ENCODE measurements at places on chromosomes 7 and 10.
A peak's percentile ranks its signal among the peaks of the same experiment; 100 is the strongest.

DNA sequence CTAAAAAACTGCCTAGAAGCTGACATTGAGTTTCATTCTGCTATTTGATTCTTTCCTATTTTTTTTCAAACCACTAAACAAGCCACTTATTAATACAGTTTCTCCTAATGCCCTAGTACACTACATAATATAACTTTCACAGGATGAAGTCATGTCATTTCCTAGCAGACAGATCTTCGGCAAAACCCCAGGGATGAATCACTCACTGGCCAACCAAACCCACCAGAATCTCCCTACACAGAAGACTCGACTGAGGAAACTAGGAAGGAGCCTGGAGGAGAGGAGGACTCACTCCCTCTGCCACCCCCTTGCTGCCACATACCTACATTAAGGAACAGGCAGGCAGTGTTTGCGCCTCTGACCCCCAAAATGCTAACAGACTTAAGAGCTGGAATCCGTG lies 33.4 kb downstream of the XPNPEP1 start:
- DNase-seq, result peak; percentile 45

DNA sequence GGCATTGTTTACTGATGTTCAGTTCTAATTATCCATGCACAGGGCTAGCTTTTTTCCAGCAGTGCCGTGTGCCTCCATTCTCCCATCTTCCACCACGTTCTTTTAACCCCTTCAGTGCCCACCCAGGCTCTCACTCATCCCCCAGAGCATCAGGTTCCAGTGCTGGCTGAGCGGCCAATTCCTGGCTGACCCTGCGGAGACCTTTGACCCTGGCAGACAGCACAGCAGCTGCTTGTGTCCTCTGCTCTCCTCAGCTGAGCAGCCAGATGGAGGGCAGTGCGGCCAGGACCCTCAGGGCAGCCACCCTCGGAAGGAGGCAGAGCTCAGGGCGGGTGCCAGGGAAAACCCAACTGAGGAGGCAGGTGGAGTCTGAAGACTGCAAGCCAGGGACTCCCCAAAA lies 48.4 kb downstream of the ZNF503 start:
- DNase-seq, result no peak

GRCh38 chr10:130023454-130024230 lies 59.6 kb upstream of the EBF3 start:
- DNase-seq, result no peak

DNA sequence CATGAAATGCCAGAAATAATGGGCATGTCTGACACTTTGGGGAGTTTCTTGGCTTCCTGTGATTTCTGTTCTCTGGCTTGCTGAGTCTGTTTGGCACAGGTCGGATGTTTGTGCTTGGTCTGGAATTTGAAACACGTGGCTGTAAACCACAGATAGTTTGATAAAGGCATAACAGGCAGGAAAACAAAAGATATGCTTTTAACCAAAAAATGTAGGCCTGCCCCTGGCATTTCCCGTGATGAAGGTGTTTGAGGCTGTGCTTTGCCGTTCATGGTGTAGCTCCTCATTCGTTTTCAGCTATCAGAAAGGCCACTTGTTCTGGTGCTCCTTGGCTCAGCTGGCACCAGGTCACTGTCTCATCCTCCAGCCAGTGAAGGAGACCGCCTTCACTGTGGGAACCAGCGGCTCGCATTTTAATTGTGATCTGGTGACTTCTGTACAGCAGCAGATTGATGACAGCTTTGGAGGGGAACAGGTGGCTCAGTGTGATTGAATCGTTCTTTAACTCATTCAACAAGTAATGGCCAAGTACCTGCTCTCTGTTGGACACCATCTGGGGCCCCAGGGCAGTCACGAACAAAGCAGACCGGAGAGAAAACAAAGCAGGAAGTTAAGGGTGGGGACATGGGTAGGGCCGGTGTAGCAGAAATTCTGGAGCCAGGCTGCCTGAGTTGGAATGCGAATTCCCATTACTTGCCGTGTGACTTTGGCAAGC lies 111.5 kb downstream of the CCNY start:
- DNase-seq, result no peak

DNA sequence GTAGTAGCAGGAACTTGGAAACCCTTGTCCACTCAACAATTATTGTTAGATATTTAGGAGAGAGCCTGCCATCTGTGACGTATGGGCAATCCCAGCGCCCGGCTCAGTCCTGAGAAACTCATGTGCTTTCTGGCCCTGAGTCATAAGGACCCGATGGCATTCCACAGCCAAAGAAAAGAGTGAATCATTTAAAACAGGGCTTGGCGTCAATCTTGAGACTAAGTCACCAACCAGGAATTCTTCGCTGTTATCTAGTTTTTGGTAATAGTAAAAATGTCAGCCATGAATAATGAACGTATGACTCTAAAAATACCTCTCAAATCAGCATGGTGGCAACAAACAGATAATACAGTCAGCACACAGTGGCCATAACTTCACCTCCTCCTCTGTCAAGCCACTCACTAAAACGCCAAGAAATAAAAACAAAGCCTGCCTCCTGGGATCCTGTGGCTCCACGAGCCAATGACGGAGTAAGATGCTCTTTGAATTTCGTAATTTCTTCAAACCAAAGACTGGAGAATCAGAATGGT lies 140.8 kb downstream of the ADAM12 start:
- peak; percentile 97 for DNase-seq

- no peak for DNase-seq
Measured at GRCh38 chr10:60473557-60473956, 83.9 kb upstream of the ANK3 start.

DNA sequence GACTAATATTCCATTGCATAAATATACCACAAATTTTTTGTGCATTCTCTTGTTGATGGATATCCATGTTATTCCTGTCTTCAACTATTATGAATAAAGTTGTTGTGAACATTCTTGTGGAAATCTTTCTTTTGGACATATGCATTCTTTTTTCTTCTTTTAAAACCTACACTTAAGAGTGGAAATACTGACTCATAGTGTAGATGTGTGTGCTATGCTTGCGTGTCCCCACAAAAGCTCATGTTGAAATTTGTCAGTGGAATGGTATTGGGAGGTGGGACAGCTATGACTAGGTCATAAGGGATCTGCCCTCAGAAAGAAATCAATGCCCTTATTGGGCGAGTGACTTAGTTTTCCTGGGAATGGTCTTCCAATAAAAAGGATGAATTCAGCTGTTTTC lies 203.6 kb upstream of the PRSS58 start:
- peak; percentile 91 for DNase-seq

DNA sequence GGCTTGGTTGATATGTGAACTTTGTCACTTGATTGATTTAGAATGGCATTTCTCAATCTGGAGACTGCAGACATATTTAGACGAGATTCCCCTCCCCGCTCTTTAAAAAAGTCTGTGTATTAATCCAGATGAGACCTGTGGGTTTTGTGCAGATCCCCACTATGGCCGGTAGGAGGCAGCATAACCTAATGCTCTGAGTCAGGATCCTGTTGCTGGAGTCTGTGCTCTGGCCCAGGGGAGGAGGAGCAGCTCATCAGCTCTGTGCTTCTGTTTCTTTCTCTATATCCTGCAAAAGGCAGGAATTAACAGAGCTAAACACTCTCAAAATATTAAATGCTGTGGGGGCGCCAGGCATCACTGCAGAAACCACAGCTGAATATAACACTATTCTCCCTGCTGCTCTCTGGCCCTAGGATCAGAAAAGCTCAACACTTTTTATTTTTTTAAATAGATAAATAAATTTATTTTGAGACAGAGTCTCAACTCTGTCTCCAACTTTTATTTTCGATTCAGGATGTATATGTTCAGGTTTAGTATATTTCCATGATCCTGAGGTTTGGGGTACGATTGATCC lies 23.9 kb upstream of the SEPHS1 start:
- DNase-seq, result peak; percentile 56

DNA sequence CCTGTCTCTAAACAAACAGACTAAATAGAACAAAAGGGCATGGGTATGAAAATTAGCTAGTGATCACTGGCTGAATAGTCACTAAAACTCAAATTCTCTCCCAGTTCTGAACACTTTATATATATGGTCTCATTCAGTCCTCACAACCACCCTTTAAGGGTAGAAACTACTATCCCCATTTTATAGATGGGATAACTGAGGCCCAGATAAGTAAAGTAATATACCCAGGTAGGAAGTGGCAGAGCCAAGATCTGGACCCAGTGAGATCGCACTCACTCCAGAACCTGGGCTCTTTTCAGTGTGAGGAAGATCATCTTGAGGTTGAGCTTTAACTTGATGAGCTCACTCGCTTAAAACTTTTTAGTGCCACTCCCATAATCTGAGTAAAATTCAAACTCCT lies 4.5 kb downstream of the PSTK start:
- no peak for DNase-seq

- no peak for DNase-seq
Measured at GRCh38 chr7:99028261-99028973, 115.5 kb downstream of the SMURF1 start.

DNA sequence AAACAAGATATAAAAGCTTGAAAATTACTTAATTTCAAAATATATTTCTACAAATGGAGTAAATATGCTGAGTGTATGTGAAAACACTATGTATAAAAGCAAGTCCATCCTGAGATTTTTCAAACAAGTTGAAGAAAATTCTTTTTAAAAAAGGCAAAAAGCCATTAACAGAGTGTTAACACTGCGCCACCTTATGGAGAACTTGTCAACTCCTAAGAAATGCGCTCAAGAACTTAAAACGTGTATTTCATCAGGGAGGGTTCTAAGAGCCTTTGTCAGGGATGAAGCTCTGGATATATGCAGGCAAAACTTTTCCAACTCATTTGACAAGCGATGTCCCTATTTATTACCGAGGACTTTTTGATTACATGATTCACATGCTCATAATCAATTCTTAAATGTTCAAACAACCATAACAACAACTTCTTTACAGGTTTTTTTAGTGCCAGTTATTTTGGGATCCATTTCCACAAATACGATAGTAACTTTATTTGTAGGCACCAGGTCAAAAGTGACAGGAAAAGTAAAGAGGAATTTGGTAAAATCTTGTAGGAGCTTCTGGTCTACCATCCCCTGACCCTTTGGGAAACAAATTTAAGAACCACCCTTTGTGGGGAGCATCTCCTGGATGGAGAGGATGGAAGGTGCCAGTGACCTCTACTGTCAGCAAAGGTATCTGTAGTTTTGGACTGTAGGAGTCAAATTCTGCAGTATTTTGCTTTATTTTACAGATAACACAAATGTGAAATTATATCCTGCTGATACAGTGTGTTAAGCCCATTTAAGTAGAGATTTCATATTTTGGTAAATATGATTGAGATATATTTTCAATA lies 23.2 kb downstream of the CALCR start:
- peak; percentile 9 for DNase-seq

GRCh38 chr10:2011106-2011716 lies 273.9 kb upstream of the ADARB2 start:
- DNase-seq, result no peak

DNA sequence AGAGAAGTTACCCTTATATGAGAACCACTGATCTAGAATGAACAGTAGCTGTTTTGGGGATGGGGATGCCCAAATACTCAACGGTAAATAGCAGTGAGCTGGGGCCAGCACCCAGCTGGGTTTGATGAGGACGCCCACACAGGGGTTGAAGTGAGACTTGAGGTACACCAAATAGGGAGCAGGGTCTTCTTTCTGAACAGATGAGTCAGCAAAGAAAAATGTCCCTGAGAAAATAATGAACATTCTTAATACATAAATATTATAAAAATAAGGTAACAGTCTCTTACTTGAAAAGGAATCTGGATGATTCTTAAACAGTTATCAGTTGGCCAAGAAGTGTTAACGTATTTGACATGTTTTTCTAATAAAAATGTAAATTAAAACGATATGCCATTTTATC lies 2.0 kb downstream of the PRSS37 start:
- DNase-seq, result no peak

- no peak for DNase-seq
Measured at GRCh38 chr10:132668048-132668394, 117.9 kb downstream of the NKX6-2 start.

DNA sequence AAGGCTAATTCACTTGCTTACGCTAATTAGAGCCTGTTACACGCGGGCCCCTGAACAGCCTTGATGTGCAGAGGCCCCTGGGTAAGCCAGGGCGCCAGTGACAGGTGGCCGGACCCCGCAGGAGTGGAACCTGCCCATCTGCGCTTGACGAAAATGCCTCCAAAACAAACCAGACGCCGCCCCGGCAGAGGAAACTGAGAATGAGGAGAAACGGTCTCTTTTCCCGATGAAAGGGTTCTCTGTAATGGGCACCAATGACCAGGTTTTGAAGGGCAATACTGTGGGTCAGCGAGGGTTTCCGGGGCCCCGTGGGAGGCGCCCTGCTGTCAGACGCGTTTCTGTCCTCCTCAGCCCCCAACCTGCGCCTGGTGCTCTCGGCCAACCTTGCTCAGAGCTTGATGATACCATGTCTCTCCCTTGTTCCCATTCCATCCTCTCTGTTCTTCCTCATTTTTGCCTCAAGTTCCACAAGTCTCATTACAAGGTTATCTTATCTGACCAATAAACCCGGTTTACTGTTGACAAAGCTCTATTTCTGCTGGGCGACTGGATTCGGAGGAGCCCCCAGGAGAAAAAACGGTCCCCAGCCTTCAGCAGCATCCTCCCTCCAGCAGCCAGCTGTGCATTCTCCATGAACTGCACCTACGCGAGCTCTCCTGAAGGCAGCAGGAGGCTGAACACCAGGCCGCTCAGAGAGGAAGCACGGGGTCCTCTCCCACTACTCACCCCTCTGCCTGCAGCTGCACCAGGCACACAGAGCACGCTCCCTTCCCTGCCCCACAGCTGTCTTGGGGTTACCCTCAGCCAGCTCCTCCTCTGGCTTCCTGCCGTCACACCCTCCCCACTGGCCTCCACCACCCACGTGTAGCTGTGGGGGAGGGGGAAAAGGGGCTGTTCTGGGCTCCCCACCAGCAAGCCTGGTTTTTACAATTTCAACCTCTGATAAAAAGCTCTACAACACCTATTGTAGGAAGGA lies 202.0 kb downstream of the MAD1L1 start:
- DNase-seq, result no peak

DNA sequence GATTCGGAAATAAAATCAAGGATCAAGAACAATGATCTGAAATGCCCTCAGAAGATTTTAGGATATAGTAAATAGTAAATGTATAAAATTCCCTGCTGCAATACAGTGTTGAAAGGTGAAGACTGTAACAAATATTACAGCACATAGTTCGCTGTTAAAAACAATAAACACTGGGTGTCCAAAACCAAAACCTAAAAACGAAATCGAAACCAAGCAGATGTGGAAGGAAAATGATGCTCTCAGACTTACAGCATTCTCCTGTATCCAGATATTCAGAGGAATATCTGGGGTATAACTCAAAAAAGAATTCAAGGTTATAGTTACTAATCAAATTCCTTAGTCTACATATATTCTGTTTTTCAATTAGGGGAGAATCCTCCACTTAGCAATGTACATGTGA lies 708.1 kb upstream of the PCDH15 start:
- no peak for DNase-seq
